ENCODE measurements at places on chromosomes 12 and 14.

- DNase-seq = peak; percentile 69
Measured at GRCh38 chr12:12983420-12984035, 16.5 kb downstream of the HEBP1 start.

GRCh38 chr12:120847814-120848213 is 56.3 kb downstream of the SPPL3 start:
- no peak for DNase-seq

- DNase-seq = no peak
Measured at GRCh38 chr12:11732023-11732422, 82.5 kb downstream of the ETV6 start.

DNA sequence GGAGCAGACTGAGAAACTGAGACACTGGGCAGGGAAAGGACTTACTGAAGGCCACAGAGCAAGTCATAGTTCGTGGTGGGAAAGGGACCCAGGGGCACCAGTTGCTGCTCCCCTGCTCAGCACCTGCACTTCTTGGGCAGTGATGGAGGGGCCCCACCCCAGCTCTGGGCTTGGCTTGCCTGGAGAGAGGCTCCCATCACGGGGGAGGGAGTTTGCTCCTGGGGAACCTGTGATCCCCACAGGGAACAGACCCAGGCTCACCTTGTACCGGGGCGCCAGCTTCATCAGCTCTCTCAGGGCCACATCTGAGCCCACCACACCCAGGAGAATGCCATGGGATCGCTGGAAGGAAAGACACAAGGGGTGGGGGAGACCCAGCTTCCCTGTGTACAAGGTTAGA is 39.8 kb downstream of the CACNA2D4 start:
- DNase-seq = no peak
